ENCODE measurements at places on chromosomes 7 and 10.

DNA sequence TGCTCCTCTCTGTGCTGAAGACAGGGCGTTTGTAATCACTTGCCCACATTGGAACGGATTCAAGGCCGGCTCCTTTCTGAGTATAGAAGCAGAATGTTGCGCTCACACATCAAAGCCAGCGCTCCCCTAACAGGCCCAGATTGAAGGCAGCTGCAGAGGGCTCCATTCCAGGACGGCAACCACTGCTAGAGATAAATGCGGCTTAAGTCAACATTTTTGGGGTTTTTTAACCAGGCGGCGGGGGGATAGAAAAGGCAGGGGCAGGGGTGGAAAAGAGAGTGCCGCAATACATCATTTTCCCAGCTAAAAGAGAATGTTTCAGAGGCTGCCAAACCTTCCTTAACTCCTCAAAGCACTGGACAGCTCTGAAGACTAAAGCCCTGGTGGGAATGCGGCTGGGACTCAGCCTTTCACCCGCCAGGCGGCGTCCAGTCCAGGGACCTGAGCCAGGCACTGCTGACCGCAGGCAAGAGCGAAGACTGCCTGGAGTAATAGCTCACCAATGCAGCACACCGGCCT, 189.6 kb downstream of the TNS3 start:
- no peak for DNase-seq

GRCh38 chr7:53996876-53997275, 545.3 kb upstream of the VSTM2A start:
- no peak for DNase-seq

GRCh38 chr10:122279725-122280141, 8.6 kb downstream of the BTBD16 start:
- DNase-seq: no peak

DNA sequence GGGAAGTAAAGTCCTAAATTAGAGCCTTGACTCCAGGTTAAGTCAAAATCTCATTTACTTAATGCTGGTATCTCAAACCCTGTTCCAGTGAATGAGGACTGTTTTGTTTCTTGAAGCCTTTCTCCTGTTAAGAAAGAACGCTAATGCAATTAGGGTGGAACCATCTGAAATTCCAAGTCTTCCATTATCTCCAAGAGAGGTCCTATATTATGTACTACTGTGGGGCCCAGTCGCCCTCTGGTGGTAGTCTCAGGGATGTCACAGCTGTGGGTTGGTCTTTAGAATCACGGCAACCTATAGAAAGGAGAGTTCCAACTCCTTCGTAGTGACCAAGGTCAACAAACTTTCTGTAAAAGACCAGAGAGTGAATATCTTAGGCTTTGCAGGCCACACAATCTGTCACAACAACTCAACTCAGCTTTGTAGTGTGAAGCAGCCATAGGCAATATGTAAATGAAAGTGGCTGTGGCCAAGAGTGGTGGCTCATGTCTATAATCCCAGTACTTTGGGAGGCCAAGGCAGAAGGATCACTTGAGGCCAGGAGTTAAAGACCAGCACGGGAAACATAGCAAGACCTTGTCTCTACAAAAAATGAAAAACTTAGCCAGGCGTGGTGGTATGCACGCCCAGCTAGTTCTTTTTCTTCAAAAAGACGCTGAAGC, 9.3 kb downstream of the RPP38 start:
- peak; percentile 40 for DNase-seq

GRCh38 chr10:88318803-88319202, 264.3 kb downstream of the RNLS start:
- no peak for DNase-seq

DNA sequence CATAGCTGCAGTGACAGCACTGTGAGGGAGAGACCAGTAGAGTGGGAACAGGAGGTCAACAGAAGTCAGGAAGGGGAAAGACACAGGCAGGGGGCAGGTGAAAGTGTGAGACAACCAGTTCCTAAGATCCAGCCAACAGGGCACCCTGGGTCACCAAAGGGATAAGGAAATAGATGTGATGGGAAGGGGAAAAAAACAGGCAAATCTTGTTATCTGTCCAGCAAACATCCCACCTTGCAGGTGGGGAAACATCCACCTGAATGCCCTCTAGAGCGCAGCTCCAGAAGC, 42.5 kb downstream of the DPCD start:
- no peak for DNase-seq

DNA sequence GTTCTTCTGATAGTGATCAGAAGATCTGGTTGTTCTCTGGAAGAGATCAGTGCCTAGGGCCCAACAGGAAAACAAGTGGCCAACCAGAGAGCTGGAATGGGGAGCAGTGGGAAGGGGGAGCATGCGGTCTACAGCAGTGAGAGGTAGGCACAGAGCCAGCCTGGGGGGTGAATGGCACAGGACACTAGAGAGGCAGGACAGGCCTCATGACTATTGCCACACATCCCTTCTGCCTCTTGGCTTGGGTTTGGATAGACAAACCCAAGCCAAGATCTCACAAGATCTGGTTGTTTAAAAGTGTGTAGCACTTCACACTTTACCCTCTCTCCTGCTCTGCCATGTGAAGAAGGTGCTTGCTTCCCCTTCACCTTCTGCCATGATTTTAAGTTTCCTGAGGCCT, 224.4 kb downstream of the ARHGAP12 start:
- no peak for DNase-seq

- no peak for DNase-seq
Measured at GRCh38 chr10:44394696-44395381, 9.9 kb upstream of the CXCL12 start.

GRCh38 chr10:97353945-97354344, 19.4 kb upstream of the FRAT2 start:
- no peak for DNase-seq
